IMR-90 (cell line): ENCODE measurements at places on chromosomes 3 and 15. TPM values are rescaled to one million over a fixed set of nuclear protein-coding genes. Genes with fewer than 3 reads are reported as not detected.
A peak's percentile ranks its signal among the peaks of the same experiment; 100 is the strongest.

AKAP13 gene
- total RNA-seq: 46.4 and 46.9 TPM in 2 replicates

RASGRF1 gene
- total RNA-seq: under 0.01 TPM in 2 replicates

SAMD7 gene
- not detected in 2 replicates for total RNA-seq

GRCh38 chr3:158488670-158489069 lies 82.3 kb upstream of the MLF1 start:
- no peaks in the 10 kb centered on the region for H3K27me3 ChIP-seq
- H3K4me1 ChIP-seq: peaks cover 3% of the 10 kb centered on the region; the same call in 1 of the 2 replicates
- no peaks in the 10 kb centered on the region for H3K36me3 ChIP-seq
- no peak overlapping the region for H3K4me3 ChIP-seq

DNA sequence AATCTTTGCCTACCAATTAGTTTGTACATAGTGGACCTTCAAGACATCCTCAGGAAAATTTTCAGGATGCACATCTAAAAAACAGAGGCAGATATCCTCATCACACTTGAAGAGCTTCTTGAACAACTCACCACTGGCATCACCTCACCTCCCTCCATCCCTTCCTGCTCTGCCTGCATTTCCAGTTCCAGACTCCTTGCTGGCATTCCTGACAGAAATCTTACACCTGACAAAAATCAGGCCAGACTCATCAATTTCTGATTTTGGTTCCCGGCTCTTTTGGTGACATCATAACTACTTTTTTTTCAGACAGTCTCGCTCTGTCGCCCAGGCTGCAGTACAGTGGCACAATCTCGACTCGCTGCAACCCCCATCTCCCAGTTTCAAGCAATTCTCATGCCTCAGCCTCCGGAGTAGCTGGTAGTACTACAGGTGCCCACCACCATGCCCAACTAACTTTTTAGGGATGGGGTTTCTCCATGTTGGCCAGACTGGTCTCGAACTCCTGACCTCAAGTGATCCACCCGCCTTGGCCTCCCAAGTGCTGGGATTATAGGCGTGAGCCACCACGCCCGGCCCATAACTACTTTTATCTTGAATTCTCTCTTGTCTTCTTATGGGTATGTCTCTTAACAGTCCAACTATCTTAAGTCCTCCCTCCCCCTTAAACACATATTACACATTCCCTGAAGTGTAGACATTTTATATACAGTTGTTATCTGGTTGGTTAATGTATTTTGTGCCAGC lies 216.6 kb upstream of the IL12A start:
- no peak for DNase-seq
- no peak overlapping the region; the same call in 1 of the 2 replicates for H3K27ac ChIP-seq
- no peaks in the 10 kb centered on the region; the same call in 1 of the 2 replicates for H3K36me3 ChIP-seq
- H3K4me1 ChIP-seq: peaks cover 18% of the 10 kb centered on the region

DNA sequence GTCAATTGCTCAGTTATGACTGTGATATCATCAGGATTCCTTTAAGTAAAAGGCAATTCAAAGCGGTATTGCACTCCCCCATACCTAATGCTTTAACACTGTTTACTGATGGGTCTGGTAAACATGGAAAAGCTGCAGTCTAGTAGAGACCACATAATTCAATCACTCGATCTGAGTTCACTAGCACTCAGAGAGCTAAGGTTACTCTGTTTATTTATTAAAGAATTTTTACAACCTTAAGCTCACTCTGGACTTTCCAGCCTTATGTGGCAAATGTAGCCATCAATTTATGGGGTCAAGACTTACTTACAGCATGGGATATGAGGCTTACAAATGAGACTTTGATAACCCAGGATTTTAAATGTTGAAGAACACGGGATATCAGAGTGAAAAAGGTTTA lies 18.4 kb upstream of the CCR2 start:
- H3K4me1 ChIP-seq: no peaks in the 10 kb centered on the region
- no peak for DNase-seq
- H3K4me3 ChIP-seq: no peak overlapping the region
- H3K27ac ChIP-seq: no peak overlapping the region
- H3K36me3 ChIP-seq: no peaks in the 10 kb centered on the region
- H3K27me3 ChIP-seq: peaks cover 9% of the 10 kb centered on the region

DNA sequence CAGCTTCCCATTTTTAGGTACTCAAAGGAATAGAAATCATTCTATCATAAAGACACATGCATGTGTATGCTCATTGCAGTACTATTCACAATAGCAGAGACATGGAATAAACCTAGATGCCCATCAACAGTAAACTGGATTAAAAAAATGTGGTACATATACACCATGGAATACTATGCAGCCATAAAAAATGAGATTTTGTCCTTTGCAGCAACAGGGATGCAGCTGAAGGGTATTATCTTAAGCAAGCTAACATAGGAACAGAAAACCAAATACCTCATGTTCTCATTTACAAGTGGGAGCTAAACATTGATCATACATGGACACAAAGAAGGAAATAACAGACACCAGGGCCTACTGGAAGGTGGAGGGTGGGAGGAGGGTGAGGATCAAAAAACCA lies 33.1 kb upstream of the COL6A5 start:
- H3K27me3 ChIP-seq: no peaks in the 10 kb centered on the region
- no peaks in the 10 kb centered on the region for H3K36me3 ChIP-seq
- H3K4me1 ChIP-seq: no peaks in the 10 kb centered on the region
- DNase-seq: no peak
- no peak overlapping the region for H3K27ac ChIP-seq

DNA sequence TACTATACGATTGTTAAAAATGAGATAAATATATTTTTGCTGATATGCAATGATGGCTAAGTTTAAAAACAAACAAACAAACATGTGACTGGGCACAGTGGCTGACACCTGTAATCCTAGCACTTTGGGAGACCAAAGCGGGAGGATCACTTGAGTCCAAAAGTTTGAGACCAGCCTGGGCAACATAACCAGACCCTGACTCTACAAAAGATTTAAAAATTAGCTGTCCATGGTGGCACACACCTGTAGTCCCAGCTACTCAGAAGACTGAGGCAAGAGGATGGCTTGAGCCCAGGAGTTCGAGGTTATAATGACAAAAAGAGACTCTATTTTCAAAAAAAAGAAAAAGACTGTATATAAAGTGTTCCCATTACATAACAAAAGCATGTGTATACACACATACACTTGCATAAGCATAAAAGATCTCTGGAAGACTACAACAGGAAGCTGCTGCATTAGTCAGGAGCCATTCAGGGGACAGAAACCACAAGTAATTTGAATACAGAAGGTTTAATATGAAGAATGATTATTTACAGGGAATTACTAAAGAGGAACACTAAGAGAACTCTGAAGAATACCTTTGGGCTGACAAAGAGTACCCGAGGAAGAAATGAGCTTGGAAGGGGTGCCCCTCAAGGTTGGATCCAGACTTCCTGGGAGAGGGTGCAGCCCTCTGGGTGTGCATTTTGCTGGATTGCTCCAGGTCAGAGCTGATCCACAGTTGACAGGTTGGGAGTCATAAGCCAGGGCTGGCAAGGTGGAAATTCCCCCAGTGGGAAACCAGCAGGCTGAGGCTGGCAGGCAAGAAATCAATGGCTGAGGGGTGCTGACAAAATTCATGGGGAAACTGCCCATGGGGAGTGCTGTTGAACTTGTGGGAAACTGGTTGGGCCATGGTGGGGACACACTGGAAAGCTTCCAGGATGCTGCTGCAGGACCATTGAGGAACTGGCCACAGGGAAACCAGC lies 9.3 kb upstream of the TM4SF18 start:
- DNase-seq: peak; percentile 94
- no peaks in the 10 kb centered on the region for H3K27me3 ChIP-seq
- peak overlapping the region; percentile 73 for H3K27ac ChIP-seq
- peaks cover 14% of the 10 kb centered on the region for H3K4me1 ChIP-seq

- H3K27me3 ChIP-seq: no peaks in the 10 kb centered on the region
- peaks cover 25% of the 10 kb centered on the region for H3K36me3 ChIP-seq
- H3K4me1 ChIP-seq: peaks cover 16% of the 10 kb centered on the region
- peak; percentile 99 for DNase-seq
- H3K4me3 ChIP-seq: no peak overlapping the region
- peak overlapping the region; percentile 77 for H3K27ac ChIP-seq
These were observed 74.6 kb downstream of the ITGB5 start for GRCh38 chr3:124812291-124813265.
